Activated T-cell treated with anti-CD3 and anti-CD28 coated beads, Interleukin-2, amount 50 U/mL, for 48 hours (primary cell): ENCODE measurements at places on chromosomes 5 and 9.
A peak's percentile ranks its signal among the peaks of the same experiment; 100 is the strongest.

DNA sequence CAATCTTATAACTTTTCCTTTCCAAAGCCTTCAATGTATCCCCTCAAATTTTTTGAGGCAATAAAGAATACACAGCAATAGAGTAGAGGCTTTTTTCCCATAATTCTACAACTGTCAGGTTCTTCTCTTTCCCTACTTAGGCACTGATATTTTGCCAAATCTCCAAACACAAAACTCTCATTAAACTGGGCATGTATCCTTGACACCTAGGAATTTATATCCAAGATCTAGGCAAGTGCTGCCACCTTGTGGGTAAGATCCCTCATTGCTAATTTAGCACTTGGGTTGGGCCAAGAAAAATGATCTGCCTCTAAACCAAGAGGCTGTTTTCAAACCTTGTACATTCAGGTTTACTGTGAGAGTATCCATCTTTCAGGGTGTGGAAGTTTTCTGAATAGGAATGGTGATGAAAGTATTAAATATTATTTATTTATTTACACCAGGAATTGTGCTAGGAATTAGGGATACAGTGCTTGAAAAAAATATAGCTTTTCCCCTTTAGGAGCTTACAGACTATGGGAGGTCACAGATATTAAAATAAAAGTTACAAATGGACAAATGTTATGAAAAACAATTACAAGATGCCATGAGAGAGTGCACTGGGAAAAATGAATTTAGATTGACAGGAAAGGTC, 17.6 kb downstream of the TSTD2 start:
- peak; percentile 47 for DNase-seq

DNA sequence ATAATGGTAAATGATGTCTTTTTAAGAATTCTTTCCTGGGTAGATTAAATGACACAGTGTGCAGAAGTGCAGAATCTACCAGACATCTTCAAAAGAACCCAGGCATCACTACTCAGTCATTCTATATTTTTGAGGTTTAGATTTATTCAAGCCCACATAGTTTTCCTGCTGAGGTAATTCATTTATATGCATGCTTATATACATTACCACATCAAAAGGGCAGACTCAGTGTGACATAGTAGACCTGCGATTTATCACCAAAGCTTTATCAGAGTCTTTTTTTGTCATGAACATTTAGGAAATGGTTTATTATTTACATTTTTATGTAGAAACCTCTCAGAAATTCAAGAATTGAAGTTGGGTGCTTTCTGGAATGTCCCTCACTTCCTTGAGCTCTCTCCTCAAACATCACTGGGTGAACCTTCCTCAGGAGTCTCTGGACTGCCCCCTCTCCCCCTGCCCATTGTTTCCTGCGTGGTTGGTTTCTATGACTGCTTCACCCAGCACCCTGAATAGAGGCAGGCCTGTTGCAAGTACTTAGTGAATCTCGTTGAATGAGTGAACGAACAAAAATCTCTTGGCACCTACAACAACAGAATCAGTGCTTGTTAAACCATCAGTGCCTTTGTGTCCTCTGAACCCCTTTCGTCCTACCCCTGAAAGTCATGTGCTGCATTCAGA, 42.5 kb downstream of the ADAMTS16 start:
- DNase-seq: no peak

DNA sequence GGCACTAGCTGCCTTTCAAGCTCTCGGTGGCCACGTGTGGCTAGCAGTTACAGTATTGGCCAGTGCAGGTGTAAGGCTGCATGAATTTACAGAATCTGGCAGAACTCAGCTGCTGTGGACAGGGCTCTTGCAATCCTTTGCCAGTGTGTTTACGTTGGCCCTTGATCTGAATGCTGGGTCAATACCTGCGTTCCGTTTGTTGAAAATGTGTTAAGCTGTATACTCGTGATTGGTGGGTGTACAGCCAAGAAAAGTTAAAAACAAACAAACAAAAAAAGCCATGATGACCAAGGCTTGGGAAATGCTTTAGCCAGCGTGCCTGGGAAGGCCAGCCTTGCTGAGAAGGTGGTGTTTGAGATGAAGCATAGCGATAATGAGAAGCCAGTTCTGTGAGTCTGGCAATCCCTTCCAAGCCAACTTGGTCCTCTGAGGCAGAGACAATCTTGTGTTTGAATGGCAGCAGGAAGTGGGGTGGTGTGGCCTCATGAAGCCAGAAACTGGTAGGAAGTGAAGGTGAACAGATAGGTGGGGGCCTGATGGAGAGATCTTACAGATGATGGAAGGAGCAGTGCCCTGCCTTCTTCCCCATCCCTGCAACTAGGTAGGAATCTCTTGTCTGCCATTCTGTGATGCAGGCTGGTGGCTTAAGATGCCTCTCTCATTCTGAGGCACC, 820 bp upstream of the CFAP90 start:
- no peak for DNase-seq

DNA sequence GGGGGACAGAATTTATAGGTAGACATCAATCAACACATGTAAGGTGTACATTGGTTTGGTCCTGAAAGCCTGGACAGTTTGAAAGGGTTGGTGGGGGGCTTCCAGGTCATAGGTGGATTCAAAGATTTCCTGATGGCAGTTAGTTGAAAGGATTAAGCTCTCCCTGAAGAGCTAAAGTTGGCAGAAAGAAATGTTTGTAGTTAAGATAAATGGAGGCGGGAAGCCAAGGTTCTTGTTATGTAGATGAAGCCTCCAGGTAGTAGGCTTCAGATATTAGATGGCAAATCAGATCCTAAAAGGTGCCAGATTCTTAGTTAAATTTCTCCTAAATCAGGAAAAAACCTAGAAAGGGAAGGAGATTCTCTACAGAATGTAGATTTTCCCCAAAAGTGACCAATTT, 9.0 kb upstream of the LRRTM2 start:
- no peak for DNase-seq

DNA sequence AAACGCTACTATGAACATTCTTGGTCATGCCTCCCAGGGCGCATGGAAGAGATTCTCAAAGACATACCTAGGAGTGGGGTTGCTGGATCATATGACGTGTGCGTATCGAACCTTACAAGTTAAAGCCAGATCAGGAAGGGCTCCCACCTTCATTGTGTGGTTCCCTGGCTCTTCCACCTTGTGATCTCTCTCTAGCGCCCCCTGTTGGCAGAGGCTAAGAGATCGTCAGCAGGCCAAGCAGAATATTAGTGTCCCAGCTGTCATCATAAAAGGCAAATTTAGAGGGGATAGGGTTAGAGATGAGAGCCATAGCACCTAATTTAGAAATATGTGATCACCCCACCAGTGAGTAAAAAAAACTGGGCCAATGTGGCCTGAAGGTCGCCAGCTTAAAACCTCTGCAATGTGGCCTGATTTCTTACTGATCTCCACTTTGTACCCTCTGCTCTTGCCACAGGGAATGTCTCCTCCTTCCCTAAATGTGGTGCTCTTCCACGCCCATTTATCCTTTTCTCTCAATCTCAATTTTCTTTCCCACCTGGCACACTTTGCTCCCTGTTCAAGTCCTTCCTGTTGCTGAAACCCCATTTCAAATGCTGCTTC, 91.7 kb upstream of the SHB start:
- DNase-seq: peak; percentile 74
